ENCODE measurements at places on chromosomes 5 and 9.

GRCh38 chr5:153905219-153905618 lies 133.5 kb downstream of the FAM114A2 start:
- DNase-seq = no peak

- no peak for DNase-seq
Observed at GRCh38 chr9:69083321-69083720, 47.8 kb downstream of the FXN start.

GRCh38 chr5:168366116-168366515 lies 74.7 kb downstream of the WWC1 start:
- DNase-seq = no peak

GRCh38 chr9:91817493-91818224 lies 132.4 kb downstream of the ROR2 start:
- peak; percentile 79 for DNase-seq

GRCh38 chr5:134025786-134026185 lies 21.0 kb upstream of the VDAC1 start:
- no peak for DNase-seq

GRCh38 chr5:15551113-15551504 lies 51.1 kb downstream of the FBXL7 start:
- DNase-seq = no peak

DNA sequence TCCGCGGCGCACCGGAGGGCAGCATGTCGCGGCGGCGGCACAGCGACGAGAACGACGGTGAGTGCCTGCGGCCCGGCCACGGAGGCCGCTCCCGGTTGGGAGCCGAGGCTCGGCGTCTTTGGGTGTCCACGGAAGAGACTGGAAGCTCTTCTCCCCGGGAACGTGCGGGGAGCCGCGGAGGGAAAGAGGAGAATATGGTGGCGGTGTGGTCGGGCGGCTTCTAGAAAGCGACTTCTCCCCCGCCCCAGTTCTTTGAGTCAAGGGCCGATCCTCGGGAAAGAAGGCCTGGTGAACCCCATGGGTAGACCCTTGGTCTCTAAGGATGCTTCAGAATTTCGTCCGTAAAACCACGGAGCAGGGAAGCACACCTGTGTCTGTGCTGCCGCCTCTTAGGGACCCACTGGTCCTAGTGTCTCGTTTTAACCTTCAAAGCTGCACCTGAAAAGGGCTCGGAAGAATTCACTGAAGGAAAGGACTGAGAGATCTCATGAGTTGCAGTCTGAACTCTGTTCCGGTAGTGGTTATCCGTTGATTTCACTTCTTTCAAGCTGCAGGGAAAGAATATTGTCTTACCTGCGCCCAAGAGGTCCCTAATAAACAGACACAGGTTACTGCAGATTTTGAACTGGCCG lies 354 bp downstream of the NCBP1 start:
- DNase-seq = peak; percentile 31

DNA sequence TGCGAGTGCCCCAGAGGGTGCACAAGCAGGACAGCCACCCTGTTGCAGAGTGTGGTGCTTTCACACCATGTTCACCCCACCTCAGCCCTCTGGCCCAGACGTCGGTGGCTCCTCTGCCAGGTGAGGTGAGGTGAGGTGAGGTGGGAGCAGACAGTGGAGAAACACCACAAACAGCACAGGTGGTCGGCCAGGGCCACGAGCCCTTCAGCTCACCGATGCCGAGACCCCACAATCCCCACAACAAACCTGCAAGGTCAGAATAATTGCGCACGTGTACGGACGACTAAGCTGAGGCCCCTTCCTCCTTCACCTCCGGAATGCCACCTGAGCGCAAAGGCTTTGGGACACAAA lies 10.5 kb downstream of the BRD3 start:
- DNase-seq = no peak

DNA sequence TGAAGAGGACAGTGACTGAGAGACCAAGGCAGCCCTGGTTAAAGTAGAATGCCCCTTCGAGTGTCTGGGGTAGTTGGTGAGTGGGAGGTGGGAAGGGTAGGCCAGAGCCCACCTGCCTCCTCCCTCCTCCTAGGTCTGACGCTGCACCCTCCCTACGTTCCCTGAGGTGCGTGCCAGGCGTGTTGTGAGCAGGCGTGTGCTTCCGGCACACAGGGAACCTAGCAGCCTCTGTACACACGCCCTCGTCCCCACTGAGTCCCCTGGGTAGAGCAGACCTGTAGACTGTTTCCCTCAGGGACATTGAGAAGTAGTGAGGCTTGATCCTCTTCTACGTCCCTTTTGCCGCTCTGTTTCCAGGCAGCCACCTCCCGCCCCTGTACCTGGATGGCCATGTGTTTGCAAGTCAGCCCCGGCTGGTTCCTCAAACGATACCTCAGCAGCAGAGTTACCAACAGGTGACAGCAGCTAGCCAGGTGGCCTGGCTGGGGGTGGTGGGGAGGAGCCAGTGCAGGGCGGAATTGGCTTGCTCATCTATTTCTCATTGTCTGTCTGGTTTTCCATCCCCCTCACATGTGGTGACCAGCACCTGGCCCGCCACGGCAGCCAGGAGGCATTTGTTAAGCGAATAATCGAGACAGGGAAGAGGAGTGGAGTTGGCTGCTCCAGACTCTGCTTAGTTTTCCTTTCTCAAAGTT lies 16.8 kb upstream of the POMT1 start:
- no peak for DNase-seq

DNA sequence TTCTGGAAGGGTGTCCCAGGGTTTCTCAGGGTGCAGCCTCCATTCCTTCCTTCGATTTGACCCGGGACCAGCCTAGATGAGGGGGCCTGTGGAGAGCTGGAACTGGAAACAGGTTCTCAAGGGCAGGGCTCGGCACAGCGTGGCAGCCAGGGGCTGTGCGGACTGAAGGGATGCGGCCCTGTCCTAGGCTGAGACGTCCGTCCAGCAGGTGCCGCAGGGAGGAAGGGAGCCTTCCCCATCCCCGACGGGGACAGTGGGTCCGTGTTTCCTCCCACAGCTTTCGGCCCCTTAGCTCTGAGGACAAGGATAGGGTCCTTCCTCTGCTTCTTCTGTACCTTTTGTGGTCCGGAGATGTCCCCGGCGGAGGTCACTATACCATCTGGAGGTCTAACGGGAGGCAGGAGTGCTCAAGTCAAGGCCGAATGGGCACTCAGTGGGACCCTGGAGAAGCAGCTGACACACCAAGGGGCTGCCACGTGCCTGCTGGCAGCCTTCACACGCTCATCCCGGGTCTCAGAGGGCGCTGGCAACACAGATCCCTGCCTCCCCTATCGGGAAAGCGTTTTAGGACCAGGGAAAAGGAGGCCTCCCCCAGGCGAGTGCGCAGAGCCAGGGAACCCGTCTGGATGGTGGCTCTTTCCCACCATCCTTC lies 49.9 kb downstream of the USP20 start:
- peak; percentile 29 for DNase-seq

GRCh38 chr9:114883709-114884108 lies 46.7 kb downstream of the TNFSF8 start:
- DNase-seq = no peak

DNA sequence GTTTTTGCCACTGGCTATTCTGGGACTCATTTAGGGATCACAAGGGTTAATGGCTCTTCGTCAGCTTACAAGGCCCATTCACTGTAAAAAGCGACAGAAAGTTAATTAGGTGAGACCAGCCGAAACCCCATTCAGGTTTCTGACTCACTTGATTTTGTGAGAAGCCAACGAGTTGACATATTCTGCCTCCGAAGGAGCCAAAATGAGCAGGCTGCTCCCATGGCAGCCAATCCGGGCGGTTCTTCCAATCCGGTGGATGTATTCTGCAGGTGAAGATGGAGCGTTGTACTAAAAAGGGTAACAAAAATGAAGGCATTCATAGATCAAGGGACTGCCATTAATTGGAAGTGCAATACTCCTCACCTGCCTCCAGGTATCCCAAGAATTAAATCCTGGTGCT lies 39.7 kb downstream of the DDX31 start:
- no peak for DNase-seq

DNA sequence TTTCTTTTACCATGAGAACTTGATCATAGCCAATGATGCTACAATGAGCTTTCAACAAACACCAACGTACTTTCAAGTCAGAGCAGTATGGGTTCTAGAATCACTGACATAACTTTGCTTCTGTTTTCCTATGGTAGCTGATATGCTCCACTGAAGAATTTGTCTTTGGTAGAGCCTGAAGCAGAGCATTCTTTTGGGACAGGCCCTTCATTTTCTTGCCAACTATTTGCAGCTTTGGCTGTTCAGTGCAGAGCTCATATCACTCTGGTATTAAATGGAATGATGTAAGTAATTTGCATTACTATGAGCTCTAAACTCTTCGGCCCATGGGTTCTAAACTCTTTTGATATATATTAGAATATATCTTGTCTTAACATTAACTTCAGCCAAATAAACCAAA lies 51.8 kb upstream of the APC start:
- no peak for DNase-seq
